ENCODE measurements at places on chromosomes 16 and 17.

- no peak for DNase-seq
These were observed 207.7 kb upstream of the SDK2 start for GRCh38 chr17:73851921-73852320.

DNA sequence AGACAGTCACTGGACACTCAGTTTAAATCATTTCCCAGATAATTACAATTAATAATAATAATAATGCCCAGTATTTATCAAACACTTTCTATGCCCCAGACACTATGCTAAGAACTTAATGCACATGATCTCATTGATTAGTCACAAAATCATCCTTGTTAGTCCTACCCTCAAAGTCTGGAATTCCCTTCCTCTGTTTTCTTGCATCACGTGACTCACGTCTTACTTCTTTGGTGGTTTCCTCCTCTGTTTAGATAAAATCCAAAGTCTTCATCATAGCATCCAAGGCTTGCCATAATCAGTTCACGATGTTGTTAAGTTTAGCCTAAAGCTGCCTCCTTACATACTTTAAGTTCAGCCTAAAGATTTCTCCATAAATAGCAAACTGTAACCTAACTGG lies 471.9 kb downstream of the PMP22 start:
- no peak for DNase-seq

- DNase-seq = no peak
These were observed 18.2 kb downstream of the DHX38 start for GRCh38 chr16:72111657-72112451.

- DNase-seq = no peak
These were observed 11.4 kb downstream of the SLFN5 start for GRCh38 chr17:35254107-35254773.

DNA sequence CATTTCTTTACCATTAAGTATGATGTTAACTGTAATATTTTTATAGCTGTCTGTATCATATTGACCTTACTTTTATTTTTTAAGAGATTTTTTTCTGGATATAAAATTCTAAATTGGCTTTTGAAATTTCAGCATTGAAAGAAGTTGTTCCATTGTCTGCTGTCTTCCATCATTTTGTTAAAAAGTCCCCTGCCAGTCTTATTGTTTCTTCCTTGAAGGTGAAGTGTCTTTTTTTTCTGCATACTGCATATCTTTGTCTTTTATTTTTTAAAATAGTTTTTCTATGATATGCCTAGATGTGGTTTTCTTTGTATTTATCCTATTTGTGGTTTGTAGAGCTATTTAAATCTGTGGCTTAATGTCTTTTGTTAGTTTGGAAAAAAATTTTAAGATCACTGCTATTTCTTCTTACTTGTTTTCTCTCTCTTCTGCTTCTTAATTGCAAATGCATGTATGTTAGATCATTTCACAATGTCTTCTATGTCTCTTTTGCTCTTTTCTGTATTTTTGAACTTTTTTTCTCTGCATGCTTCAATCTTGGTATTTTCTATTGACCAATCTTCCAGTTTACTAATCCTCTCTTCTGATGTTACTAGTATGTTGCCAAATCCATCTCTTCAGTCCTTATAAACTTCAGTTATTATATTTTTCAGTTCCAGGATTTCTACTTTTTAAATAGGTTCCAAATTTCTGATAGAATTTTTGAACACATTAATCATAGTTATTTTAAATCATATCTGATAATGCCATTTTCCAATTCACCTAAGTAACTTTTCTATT lies 20.2 kb downstream of the IL21R start:
- no peak for DNase-seq

GRCh38 chr17:66240630-66241029 lies 11.4 kb upstream of the APOH start:
- DNase-seq = no peak

- DNase-seq = peak; percentile 56
These were observed 9.8 kb upstream of the TNRC6C start for GRCh38 chr17:77948690-77949114.

GRCh38 chr17:10729334-10730193 lies at the start of gene TMEM220:
TMEM220 (minus strand) TSS chr17:10730023; CDS start chr17:10729851, 172 bp downstream.
- peak; percentile 55 for DNase-seq

- DNase-seq = no peak
These were observed 103.0 kb upstream of the GSE1 start for GRCh38 chr16:85510041-85510659.

GRCh38 chr17:82228842-82229697 lies at the start of gene SLC16A3:
SLC16A3 (plus strand) TSS chr17:82229042; CDS start chr17:82236009, 6,967 bp downstream.
- peak; percentile 88 for DNase-seq

GRCh38 chr16:12874186-12874585 lies 27.2 kb upstream of the SHISA9 start:
- no peak for DNase-seq

DNA sequence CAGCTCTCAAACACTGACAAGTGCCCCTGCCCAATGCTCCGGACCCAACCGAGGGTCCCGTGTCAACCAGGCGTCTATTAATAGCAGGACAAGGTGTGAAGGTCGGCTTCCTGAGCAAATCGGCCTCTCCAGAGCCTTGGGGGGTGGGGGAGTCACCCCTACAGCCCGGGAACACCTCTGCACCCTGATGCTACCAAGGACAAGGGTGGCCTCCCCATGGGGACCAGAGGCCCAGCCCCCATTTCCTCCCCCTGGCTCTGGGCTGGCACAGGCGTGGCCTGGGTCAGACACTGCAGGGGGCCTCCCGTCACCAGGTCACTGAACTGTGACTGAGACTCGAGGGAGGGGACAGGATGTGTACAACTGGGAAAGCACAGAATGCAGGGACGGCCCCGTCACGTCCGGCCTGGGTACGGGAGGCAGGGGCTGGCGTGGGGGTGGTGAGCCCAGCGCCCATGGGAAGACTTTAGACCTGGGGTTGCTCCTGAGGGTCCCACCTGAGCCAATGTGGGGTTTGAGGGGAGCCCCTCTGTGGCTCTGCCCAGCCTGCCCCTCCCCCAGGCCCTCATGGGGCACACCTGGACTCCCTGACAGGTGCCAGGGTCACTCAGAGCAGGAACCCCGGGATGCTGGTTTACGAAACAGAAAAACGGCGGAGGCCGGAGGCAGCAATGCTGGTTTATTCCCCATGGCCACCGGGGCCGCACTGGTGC lies 579 bp upstream of the CYBA start:
- peak; percentile 99 for DNase-seq

DNA sequence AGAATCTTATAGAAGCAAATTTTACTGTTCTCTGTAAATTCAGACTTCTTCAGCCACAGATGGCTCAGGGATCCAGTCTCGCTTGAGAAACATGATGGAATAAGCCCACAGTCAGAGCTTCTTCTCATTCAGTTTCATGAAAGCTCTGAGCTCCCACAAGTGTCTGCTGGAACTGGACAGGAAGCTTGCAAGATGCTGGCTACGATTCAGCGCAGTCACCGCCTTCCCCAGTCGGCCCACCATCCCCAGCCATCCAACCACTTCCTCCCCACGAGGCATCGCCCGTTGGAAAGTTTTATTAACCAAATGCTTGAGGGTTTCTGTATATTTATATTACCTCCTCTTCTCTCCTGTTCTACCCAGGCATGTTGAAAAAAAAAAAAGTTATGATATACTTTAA lies 171.7 kb downstream of the ZFHX3 start:
- DNase-seq = no peak

- no peak for DNase-seq
These were observed 132.7 kb downstream of the CCDC182 start for GRCh38 chr17:57612202-57613071.

DNA sequence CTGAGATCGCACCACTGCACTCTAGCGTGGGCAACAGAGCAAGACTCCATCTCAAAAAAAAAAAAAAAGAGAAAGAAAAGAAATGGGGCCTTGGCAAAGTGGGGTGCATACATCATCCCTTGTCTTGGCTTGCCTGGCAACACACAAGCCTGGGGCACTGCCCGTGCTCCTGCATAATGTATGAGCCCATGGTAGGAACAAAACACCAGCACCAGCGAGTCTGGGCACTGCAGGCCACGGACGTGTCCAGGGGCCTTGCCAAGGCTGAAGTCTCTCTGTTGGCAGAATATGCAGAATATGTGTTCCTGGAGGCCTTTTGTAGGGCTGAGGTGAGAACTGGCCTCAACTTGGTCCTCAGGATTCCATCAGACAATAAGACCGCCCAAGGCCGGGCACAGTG lies 15.7 kb upstream of the ALDOA start:
- DNase-seq = no peak

GRCh38 chr17:62781356-62781755 lies 26.8 kb downstream of the MARCHF10 start:
- DNase-seq = no peak

- DNase-seq = no peak
These were observed 252.3 kb downstream of the C16orf95 start for GRCh38 chr16:87064731-87065445.

DNA sequence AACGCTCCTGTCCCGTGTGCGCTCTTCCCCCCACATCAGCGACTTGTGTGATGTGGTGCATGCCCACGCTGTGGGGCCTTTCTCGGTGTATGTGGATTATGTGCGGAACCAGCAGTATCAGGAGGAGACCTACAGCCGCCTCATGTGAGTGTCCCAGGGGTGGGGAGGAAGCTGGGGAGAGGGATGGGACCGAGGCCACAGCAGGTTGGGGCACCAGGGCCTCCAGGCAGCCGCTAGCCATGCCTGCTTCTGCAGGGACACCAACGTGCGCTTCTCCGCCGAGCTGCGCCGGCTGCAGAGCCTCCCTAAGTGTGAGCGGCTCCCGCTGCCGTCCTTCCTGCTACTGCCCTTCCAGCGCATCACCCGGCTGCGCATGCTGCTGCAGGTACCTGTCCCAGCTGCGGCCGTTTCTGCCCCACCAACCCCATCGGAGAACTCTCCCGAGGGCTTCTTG lies 5.8 kb downstream of the ARHGEF15 start:
- DNase-seq = no peak

GRCh38 chr16:71796501-71797097 lies 12.0 kb downstream of the AP1G1 start:
- no peak for DNase-seq

DNA sequence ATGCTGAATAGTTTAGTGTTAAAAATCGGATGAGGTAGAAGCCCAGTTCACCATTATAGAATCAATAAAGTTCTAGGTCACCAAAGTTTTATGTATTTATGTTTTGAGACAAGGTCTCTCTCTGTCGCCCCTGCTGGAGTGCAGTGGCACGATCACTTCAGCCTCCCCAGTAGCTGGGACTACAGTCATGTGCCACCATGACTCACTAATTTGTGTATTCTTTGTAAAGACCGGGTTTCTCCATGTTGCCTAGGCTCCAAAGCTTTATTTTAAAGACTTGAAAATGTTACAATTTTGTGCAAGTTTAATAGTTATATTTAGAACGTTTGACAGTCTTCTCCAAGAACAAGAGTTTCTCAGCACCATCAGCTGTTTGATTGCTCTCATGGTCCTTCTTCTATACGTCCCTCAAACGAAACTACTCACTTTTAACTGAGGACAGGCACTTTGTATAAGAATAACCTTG lies 32.1 kb downstream of the NDE1 start:
- DNase-seq = peak; percentile 47

DNA sequence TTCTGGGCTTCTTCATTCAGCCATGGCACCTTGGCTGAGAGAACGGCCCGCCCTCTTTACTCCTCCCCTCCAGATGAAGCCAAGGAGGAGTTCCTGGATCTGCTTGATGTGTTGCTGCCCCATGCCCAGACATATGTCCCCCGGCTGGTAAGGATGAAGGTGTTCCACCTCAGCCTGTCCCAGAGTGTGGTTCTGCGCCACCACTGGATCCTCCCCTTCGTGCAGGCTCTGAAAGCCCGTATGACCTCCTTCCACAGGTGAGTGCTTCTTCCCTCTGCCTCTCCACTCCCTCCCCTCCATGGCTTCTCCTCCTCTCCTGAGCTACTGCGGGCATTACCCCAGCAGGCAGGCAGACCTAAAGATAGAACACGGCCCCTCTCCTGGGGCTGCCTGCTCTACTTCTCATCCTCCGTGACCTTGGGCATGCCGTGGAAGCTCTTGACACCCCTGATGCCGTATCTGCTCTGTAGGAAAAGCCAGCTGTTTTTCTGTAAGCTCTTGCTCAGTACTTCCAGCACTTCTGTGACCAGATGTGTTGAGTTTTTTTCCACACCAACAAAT lies 8.7 kb downstream of the USB1 start:
- no peak for DNase-seq

GRCh38 chr17:11094331-11094730 lies 146.7 kb upstream of the SHISA6 start:
- no peak for DNase-seq

- no peak for DNase-seq
These were observed 56.3 kb upstream of the ADAMTS18 start for GRCh38 chr16:77491091-77491490.

DNA sequence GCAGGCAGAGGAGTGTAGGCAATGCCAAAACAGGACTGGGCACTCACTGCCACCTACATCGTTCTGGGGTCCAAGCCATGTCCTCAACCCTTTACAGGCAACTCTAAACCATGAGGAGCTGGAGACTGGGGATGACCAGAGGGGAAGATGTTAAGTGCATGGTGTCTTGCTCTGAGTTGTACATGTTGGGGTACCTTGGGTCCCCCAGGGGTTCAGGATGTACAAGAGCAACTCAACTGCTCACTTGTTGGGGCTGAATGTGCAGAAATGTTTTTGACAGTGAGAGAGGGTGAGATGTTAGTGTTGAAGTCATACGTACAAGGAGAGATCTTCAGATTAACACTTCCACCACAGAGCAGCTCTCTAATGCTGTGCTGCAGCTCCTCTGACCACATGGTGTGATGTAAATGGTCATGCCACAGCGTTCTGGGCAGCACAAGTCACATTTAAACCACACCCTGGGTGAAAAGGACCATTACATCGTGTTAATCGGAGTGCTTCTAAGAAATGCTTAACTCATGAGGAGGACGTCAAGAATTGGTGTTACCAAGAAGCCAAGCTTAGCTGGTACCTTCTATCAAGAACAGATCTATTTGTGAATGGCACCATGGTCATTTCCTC lies 2.4 kb downstream of the CCL18 start:
- no peak for DNase-seq

DNA sequence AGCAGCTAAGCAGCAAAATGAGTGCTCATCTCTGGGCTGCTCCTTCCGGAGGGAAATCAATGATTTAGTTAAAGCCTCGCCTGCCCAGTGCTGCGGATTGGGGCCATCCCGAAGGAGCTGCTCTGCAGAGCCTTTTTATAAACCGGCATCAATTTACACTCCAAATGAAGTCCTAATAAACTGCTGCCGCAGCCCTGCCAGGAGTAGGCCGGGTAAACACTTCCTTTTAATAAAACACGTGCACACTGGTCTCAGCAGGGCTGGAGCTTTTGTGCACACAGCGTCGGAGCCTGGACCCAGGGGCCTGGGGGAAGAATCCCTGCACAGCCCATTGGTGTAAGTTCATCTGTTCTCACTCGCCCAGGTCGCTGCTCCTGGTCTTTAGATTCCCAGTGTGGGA lies 79.6 kb upstream of the HS3ST2 start:
- DNase-seq = no peak

Measured in HuH-7 (cell line).